Activated CD4-positive, alpha-beta T cell treated with anti-CD3 and anti-CD28 coated beads, Interleukin-10, Interleukin-2, amounts not matched to agents 100 ng/mL and 50 ng/mL, durations not matched to agents 16 hours and 8 hours (primary cell): ENCODE measurements at places on chromosomes 7 and 10.

DNA sequence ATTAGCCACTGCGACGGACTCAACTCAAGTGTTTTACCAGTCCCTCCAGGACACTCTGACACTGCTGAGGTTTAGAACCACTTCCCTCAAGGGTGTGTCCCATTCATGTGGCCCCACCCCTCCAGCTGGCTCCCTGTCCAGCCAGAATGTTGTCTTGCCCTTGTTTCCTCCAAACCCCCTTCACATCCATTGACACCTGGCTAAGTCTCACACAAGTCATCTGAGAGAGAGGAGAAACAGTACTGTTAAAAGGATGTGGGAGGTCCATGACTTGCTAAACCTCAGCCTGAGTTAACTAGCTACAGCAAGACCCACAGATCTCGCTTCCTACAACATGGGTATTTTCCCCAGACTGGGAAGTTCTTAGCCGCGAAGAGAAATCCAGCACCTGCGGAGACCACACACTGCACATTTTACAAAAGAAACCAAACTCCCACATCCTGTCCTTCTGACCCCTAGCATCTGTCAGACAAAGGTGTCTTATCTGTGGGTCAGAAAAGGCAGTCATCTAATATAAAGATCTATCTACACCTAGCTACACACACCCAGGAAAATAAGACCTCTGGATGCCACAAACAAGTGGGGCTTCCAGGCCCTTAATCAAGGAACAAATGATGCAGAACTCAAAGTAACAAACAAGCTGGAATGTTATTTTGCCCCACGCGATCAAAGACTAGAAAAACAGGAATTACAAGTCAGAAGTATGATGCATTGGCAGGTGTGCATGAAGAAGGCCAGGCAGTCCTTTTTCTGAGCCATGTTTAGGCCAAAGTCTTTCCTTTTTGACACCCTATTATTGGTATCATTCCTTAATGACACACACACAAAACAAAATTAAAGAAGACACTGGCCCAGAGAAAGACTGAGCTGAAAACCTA, 13.9 kb downstream of the OSBPL3 start:
- peak; percentile 71 for DNase-seq

DNA sequence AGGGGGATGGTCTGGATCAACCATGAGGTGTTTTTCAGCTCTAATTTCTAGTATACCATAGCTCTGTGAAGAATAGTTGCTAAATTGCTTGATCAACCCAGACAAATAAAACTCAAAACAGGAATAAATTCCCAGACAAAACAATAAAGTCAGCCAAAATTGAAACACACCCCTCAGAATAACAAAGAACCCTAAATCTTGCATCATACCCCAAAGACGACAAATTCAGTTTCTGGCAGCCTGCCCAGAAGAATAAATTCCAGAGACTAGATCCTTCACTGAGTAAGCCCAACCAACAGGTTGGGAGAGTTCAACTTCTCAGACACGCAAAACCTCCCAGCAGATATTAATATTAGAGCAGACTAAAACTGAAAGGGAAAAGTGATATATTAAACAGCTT, 11.2 kb upstream of the SEM1 start:
- no peak for DNase-seq

DNA sequence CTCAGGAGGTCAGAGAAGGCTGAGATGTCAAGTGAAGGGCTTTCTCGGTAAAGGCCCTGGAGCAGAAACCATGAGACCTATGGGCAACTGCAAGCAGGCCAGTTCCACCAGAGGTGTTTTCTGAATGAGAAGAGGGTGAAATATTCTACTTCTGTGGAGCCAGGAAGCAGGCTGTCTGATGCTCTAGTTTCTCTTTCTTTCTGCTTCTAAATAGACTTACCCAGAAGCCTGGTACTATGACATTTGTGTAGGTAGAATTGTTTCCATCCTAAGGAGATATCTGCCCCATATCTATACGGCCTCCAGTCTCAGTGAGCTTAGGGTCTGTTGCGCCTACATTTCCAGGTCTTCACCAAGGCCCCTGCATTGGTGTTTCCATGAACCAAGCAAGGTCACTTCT, 73.4 kb upstream of the CC2D2B start:
- no peak for DNase-seq

- DNase-seq: no peak
Measured at GRCh38 chr7:24831240-24831639, 74.0 kb upstream of the GSDME start.

DNA sequence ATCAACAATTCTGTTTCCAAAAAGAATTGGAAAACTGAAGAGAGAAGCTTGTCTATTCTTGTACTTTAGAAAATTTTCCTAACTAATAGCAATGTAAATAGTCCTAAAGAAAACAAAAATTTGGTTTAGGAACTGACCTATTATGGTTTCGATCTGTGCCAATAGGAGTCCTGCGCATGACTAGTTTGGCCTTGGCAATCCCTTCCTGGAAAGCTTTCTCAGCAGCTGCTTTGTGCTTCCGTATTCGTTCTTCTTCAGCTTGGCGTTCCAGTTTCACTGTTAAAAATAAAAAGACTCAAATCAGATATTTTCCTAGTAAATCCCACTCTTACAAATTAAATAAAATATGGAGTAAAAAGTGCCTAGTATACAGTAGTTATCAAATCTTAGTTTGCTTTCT, 36.6 kb downstream of the FZD9 start:
- DNase-seq: no peak

DNA sequence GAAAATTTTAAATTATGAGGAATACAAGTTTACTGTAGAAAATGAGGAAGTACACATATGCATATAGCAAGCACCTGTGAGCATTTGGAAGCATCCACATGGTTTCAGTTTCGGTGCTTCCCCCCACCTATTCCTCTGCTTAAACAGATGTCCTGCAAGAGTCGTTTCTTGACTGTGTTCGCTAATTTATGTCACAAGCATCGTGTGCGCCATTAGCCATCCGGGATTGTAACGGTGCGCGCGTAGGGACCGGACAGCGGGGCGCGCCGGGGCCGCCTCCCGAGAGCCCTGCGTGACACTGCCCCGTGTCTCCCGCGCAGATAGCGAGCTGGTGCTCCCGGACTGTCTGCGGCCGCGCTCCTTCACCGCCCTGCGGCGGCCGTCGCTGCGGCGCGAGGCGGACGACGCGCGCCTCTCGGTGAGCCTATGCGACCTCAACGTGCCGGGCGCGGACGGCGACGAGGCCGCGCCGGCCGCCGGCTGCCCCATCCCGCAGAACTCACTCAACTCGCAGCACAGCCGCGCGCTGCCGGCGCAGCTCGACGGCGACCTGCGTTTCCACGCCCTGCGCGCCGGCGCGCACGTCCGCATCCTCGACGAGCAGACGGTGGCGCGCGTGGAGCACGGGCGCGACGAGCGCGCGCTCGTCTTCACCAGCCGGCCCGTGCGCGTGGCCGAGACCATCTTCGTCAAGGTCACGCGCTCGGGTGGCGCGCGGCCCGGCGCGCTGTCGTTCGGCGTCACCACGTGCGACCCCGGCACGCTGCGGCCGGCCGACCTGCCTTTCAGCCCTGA, 90.9 kb downstream of the NEURL1 start:
- peak; percentile 70 for DNase-seq

DNA sequence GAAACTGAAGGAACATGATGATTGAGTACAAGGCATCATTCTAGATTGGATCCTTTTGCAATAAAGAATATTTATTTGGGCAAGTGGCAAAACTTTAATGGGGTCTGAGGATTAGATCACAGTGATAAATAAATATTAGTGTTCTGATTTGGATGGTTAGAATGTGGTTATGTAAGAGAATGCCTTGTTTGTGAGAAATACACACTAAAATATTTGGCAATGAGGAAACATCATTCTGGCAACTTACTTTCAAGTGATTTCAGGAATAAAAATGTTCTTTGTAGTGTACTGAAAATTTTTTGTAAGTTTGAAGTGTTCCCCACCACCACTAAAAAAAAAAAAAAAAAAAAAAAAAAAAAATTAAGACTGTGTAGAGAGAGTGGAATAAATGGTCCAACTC, 185.1 kb upstream of the NEBL start:
- DNase-seq: no peak

- no peak for DNase-seq
Measured at GRCh38 chr7:34124765-34125164, 219.4 kb downstream of the BMPER start.

- DNase-seq: no peak
Measured at GRCh38 chr7:151061213-151062110, 2.1 kb downstream of the SLC4A2 start.

GRCh38 chr7:36969376-36969775, 245.1 kb upstream of the AOAH start:
- peak; percentile 32 for DNase-seq
